NCI-H1436 treated with DMSO at 0.1 percent for 48 hours (cell line): ENCODE measurements at places on chromosomes 16 and 17.
A peak's percentile ranks its signal among the peaks of the same experiment; 100 is the strongest.

DNA sequence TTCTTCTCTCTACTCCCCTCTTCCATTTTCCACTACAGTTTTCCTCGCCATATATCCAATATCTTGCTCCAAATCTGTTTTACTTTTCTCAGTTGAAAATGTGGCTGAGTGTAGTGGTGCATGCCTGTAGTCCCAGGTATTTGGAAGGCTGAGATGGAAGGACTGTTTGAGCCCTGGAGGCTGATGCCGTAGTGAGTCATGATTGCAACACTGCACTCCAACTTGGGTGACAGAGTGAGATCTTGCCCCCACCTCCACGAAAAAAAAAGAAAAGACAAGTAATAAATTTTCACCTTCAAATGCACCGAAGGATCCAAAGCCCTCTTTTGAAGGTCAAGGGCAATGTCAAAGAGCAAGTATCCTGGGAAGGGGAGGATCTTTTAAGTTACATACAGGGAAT lies 592.3 kb downstream of the TMEM114 start:
- no peak for DNase-seq

GRCh38 chr17:73976676-73977521 lies 226.6 kb upstream of the RPL38 start:
- DNase-seq, result peak; percentile 74

DNA sequence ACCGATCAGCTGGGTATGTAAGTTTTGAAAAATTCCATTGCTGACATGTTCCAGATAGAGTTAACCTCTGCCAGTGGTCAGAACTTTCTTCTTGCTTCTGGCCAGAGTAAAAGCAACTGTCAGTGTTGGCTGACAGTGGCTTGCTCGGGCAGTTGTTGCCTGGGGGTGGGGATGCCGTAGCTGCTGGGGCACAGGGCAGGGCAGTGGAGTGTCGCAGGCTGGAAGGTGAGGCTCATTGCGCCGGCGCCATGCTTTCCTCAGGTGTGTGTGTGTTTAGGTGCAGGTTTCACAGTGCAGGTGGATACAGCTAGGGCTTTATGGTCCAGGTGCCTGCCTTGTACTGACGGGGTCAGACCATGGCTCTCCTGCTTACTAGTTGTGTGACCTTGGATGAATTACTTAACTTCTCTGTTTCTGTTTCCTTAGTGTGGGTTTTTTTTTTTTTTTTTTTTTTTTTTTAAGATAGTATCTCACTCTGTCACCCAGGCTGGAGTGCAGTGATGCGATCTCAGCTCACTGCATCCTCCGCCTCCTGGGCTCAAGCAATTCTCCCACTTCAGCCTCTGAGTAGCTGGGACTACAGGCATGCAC lies 156.4 kb downstream of the SNX29 start:
- no peak for DNase-seq

DNA sequence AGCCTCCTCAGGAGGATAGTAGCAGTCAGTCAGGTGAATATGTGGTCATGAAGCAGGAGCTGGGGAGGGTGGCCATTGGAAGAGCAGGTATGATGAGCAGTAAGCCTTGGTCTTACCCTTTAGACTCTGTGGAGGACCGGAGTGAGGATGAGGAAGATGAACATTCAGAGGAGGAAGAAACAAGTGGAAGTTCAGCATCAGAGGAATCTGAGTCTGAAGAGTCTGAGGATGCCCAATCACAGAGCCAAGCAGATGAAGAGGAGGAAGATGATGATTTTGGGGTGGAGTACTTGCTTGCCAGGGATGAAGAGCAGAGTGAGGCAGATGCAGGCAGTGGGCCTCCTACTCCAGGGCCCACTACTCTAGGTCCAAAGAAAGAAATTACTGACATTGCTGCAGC lies 12.7 kb downstream of the SRCAP start:
- DNase-seq, result no peak

- no peak for DNase-seq
Measured at GRCh38 chr17:57861000-57861789, 11.4 kb upstream of the MRPS23 start.

GRCh38 chr17:38748149-38748891 lies at the start of gene PCGF2:
Gene PCGF2 (minus strand): TSS chr17:38748336. CDS start chr17:38740402, 7,934 bp downstream.
- peak; percentile 77 for DNase-seq

DNA sequence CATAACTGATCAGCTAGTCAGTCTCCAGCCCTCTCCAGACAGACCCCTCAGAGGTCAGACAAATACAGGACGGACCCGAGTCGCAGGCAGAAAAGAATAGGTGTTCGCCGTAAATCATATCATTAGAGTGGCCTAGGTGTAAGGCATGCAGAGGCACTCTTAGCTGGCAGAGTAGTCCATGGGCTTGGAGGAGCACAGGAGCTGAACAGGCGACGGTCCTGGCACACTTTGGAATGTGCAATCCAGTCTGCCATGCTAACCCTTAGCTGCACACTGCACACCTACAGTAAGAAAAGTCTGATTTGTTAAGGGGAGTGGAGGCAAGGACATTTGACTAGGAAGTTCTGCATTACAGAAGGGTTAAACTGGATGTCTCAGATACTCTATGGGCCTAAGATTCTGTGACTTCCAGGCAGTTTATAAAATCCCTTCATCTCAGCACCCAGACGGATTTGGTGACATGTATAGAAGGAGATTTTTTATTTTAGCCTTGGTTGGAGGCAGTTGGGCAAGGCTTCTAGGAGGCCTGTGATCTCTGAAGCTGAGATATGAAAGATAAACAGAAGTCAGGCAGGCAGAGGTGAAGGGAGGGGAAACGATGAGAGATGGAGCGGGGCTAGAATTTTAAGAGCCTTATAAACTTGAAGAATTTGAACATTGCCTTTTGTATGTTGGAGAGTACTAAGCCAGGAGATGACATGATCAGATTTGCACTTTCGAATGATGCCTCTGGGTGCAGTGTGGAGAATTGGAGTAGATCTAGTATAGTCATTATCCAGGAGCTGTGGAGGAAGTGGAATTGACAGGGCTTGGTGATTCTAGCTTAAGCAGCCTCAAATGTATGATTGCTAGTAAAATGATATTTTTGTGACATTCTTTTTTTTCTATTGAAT lies 34.6 kb upstream of the SLC5A11 start:
- no peak for DNase-seq

DNA sequence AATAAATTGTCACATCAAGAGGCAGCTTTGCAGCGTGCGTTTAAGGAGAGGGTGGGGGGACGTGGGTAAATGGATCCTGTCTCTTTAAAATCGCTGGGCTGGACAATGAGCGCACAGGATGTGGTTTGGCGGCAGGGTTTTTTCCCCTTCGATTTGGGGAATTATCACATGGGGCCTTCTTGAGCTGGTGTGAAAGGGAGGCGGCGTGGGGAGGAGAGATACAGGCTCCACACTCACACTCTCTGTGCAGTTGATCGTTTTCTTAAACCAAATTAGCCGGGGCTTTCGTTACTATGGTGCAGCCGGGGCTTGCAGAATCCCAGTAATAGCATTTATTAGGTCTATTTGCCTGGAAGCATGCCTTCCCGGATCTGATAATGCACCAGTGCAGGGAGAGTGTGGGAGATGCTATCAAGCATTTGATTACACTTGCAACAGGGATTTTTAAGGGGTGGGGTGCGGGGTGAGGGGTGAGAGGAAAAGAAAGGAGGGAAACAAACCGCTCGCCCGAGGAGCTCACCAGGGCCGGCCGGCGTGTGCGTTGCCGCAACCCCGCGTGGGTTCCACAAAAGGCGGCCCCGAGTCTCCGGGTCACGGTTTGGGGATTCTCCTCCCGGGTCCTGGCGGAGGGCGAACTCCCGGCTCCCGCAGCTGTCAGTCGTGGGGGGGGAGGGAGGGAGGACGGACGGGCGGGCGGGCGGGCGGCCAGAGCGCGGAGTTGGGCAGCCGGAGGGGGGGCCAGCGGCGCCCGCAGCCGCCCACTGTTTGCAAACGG lies 58.8 kb upstream of the GSE1 start:
- no peak for DNase-seq

DNA sequence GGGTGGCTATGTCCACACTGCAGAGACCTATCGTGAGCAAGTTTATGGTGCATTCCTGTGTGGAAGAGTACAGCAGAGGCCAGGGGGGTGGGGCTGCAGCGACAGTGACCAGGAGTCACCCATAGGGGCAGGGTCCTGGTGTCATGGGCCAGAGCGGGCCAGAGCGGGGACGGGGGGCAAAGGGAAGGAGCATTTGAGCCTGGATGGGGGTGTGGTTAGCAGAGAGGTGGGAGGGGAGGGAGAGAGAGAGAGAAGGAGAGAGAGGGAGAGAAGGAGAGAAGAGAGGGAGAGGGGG lies 17.8 kb downstream of the JPH3 start:
- no peak for DNase-seq

- no peak for DNase-seq
Measured at GRCh38 chr17:28839221-28839620, 3.4 kb downstream of the FAM222B start.

GRCh38 chr17:4003131-4003500 lies 38.9 kb upstream of the ATP2A3 start:
- DNase-seq, result no peak

DNA sequence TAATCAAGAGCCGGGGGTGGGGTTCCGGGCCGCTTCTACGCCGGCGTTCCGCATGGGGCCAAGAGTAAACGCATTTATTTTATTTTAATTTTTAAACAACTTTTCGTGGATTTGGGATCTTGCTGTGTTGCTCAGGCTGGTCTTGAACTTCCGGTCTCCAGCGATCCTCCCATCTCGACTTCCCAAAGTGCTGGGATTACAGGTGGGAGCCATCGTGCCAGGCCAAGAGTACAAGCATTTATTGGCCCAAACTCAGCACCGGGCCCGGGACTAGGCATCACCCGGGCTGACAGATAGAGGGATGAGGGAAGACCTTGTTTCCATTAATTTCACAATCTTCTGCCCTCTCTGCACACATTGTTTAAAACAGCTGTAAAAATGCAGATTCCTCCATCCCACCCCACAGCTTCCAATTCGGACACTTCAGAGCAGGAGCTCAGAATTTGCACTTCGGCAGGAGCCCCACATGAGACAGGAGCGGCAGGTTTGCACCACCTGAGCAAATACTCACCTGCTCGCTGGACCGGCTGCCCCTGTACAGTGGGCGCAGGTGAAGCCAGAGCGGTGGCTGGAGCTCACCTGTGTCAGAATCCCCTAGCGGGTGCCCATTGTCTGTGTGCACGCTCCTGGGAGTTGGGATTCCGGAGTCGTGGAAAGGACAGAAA lies 663 bp upstream of the GINS2 start:
- no peak for DNase-seq

DNA sequence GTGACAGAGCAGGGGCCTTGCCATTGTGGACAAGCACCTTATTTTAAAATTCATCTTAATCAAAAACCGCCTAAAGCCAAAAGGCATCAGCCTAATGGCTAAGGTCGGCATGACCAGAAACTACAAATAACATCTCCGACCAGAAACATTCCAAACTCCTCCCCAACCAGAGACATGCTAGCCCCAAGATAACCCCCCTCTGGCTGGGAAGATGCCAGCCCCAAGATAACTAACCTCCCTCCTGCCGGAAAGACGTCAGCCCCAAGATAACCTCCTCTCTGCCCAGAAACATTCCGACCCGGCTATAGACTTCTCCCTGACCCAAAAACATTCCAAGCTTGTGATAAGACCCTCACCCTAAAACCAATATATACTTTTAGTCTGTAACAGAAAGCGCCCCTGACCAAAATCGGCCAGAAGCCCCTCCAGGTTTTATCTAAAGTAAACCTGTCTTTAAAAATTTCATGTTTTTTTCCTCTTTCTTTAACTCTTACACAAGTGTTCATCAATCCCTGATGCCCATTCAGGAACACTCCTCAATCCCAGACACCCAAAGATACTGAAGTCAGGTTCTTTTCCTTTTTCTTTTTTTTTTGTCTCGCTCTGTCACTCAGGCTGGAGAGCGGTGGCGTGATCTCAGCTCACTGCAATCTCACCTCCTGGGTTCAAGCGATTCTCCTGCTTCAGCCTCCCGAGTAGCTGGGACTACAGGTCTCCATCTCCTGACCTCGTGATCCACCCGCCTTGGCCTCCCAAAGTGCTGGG lies 32.7 kb downstream of the TLE7 start:
- DNase-seq, result no peak

DNA sequence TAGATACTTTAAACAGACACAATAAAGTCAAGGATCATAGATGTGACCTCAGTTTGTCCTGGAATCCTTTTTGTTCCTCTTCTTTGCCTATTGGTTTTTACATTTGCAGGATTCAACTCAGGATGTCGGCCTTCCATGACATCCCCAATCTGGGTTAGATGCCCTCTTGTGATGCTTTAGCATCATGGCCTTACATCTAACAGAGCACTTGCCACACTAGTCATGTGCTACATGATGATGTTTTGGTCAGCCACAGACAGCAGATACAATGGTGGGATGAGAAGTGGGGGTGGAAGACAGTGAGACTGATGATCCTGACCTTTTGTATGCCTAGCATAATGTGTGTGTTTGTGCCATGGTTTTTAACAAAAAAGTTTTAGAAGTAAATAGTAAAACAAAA lies 1.8 kb upstream of the SYNRG start:
- no peak for DNase-seq

GRCh38 chr16:27995378-27995777 lies 68.1 kb downstream of the GSG1L start:
- DNase-seq, result no peak

- no peak for DNase-seq
Measured at GRCh38 chr17:9239793-9240658, 218.7 kb downstream of the NTN1 start.

GRCh38 chr16:11429823-11430222 lies 84.6 kb downstream of the RMI2 start:
- no peak for DNase-seq

GRCh38 chr17:72142614-72143013 lies 21.8 kb downstream of the SOX9 start:
- no peak for DNase-seq

- no peak for DNase-seq
Measured at GRCh38 chr16:74999219-74999608, 390 bp downstream of the ZNRF1 start.

- DNase-seq, result no peak
Measured at GRCh38 chr17:7056386-7056785, 12.5 kb upstream of the SLC16A11 start.

- DNase-seq, result no peak
Measured at GRCh38 chr16:4350365-4350786, 745 bp downstream of the PAM16 start.

- no peak for DNase-seq
Measured at GRCh38 chr17:79750650-79751545, 20.2 kb downstream of the ENPP7 start.

DNA sequence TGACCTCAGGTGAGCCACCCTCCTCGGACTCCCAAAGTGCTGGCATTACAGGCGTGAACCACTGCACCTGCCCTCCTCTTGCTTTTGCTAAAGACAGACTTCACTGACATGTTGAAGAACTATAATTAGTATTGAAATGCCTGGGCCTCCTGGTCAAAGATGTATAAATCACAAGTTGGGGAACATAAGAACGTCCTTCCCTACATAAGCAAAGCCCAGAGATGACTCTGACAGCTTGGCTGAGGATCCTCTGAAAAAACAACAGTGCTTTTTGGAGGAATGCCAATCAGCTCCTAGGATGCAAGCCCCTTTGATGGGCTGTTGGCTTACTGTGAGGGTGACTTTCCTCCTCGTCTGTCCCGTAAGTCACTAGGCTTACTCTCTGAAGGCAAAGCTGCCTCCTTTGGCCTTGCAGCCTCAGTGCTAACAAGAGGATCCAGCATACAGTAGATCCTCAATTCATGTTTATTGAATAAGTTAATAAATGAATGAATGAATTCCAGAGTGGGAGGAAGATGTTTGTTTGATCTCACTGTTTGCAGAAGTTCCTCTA lies 6.3 kb downstream of the APOH start:
- DNase-seq, result no peak
